Activated naive CD4-positive, alpha-beta T cell (primary cell): ENCODE measurements at places on chromosomes 6 and 20.
A peak's percentile ranks its signal among the peaks of the same experiment; 100 is the strongest.

- no peak for DNase-seq
Observed at GRCh38 chr6:130050230-130050629, 31.8 kb downstream of the L3MBTL3 start.

GRCh38 chr6:24935366-24936152 is at the start of gene RIPOR2:
TSS of gene RIPOR2 (minus strand) at chr6:24935960. CDS start at chr6:24935898, 62 bp downstream.
- peak; percentile 61 for DNase-seq

- DNase-seq = no peak
Observed at GRCh38 chr6:26008470-26008869, 45.9 kb downstream of the TRIM38 start.

DNA sequence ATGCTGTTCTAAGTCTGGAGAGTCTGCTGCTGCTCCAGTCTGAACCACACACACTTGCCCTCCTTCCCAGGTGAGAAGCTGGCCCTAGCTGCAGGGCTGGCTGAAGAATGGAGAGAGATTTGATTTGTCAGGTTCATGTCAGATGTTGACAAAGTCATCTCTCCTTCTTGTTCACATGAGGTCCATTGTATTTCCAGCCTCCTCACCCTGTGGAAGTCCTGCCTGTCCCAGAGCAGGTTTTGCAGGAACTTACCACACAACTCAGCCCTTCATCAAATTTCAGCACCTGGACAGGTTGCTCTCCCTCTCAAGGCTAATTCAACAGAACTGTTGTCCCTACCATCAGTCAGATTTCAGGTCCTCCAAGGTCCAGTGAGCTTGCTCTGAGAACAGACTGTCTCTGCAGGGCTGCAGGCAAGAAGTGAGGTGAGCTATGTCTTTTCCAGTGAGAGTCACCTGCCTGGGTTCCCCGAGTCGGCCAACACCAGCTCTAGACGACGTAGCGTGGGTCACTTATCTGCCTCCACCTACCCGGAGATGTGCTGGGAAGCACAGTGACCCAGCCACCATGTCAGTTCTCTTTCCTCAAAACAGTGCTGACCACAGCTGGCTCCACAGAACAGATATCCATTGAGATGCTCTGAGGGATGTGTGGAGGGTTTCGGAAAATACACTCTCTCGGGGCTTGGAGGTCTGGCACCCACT is 58.0 kb upstream of the CD93 start:
- DNase-seq = no peak

DNA sequence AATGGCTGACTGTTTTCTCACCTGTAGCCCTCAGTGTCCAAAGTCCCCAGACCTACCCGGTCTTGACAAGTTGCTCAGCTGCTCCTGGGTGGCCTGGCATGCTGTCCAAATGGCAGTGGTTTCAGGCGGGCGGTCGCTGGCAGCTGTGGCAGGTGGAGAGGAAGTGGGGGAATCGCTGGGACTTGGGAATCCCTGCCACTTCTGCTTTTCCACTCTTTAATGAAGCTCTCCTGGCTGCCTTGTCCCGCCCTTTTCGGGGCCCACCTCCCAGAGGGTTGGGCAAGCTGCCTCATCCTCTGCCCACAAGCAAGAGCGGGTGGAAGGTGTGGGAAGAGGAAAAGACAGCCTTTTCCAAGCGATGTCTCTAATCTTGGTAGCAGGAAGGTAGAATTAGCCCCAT is at the start of gene OCSTAMP:
OCSTAMP (minus strand) TSS at position 194 of the 400 bp plus-strand sequence; CDS start at position 100, 94 bp downstream.
- no peak for DNase-seq

DNA sequence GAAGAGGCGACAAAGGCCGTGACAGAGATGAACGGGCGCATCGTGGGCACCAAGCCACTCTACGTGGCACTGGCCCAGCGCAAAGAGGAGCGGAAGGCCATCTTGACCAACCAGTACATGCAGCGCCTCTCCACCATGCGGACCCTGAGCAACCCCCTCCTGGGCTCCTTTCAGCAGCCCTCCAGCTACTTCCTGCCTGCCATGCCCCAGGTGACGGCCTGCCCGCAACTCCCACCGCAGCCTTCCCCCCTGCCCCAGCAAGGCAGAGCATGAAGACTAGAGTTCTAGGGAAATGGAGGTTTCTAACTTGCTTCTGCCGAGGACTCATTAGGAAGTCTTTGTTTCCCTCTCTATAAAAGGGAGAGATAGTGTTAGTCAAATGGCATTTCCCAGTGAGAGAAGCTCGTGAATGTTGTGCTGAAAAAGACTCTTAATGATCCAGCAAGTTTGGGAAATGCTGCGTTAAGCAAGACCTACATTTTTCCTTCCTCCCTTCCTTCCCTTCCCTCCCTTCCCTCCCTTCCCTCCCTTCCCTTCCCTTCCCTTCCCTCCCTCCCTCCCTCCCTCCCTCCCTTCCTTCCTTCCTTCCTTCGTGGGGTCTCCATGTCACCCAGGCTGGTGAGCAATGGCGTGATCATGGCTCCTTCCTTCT is 20.8 kb downstream of the PABPC1L start:
- no peak for DNase-seq

DNA sequence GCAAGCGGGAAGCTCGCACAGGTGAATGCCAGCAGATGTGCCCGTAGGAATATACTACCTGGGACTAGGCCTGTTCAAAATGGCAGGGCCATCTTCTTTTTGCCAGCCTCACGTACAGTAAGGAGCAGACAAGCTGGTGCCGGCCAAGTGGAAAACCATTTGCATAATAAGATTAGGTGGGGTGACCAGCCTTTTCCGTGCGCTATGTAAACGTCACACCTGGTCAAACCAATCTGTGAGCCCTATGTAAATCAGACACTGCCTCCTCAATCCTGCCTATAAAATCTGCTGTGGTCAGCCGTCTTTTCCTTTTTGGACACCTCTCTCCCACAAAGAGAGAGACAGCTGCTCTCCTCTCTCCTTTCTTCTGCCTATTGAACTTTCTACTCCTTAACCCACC is 60.8 kb upstream of the TMEM30A start:
- no peak for DNase-seq

DNA sequence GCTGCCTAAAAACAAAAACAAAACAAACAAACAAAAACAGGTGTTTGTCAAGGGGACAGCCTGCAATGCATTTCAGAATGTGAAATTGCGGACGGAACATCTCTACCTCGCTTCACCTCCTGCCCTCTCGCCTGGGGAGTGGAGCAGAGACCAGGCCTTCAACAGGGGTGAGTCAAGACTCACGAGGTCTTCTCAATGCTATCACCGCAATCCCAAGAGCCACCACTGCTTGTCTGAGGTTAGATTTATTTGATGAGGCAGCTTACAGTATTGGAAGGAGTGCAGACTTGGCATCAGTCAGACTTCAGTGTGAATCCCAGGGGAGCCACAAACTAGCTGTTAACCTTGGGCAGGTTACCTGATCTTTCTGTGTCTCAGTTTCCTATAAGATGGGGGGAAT is 7.7 kb downstream of the GABRR1 start:
- DNase-seq = no peak

DNA sequence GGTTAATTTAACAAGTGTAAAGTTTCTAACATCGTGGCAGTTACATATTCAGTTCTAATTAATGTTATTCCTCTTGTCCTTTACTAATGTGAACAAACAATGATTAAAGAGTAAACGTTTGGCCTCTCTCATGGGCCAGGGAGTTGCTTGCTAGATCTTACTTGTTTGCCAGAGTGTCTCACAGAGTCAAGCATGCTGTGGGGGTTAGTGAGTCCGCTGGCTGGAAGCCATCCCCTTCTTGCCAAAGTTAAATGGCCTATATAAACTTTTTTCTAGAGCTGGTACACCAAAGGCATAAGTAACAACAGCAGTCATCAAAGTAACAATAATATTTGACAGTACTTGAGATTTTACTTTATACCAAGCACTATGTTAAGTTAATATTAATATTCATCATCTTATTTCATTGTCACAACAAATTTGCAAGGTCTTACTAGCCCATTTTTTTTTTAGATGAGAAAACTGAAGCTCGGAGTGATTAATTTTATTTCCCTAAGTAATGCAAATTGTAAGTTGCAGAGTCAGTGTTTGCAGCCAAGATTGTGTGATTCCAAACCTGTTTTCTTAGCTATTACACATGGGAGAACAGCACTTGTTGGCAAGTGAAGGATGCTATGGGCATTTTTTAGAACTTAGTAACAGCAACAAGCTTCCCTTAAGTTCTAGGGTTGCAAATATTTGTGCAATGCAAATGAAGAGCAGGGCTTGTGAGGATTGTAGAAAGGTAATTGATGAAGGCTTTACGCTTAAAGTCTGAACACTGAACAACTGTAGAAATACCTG is 224.5 kb downstream of the RFPL4B start:
- DNase-seq = no peak

- DNase-seq = no peak
Observed at GRCh38 chr6:154319231-154319858, 37.3 kb downstream of the IPCEF1 start.

DNA sequence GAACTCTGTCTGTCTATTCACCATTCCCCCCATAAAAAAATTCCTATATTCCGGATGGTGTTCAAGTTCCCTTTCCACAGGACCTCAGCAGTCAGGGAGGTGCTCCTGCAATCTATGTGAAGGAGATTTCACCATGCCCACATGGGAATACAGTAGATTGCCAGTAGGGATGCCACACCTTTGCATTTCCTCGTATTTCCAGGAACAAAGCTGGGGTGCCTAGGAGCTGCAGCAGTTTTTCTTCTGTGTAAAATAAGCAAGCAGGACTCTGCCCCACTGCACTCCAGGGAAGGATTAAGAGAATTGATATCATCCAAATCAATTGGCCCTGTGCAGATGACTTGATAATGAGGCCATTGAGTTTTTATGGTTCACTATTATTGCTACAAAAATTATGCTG is 7.4 kb upstream of the KIF16B start:
- DNase-seq = no peak

DNA sequence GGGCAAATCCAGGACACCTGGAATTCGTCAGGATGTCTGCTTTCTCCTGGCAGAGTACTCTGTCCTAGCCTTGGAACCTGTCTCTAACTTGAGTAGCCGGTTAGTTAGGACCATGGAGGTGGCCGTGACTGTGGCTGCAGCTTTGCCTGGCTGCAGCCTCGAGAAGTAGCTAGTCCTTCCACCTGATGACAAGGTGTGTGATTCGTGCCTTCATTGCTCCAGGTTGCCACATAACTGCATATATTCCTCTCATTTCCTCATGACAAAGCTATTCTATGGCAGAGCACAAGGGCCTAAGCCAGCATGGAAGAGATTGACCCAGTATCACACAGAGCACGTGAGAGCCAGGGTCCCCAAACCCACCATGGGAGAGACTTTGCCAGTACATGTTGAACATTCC is 39.8 kb upstream of the KIF25 start:
- no peak for DNase-seq

DNA sequence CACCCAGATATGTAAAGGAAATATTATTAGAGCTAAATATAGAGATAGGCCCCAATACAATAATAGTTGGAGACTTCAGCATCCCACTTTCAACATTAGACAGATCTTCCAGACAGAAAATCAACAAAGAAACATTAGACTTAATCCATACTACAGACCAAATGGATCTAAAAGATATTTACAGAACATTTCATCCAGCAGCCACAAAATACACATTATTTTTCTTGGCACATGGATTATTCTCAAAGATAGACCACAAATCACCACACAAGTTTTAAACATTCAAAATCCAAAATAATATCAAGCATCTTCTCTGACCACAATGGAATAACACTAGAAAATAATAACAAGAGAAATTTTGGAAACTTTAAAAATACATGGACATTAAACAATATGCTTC is 1159.1 kb upstream of the CITED2 start:
- DNase-seq = no peak

DNA sequence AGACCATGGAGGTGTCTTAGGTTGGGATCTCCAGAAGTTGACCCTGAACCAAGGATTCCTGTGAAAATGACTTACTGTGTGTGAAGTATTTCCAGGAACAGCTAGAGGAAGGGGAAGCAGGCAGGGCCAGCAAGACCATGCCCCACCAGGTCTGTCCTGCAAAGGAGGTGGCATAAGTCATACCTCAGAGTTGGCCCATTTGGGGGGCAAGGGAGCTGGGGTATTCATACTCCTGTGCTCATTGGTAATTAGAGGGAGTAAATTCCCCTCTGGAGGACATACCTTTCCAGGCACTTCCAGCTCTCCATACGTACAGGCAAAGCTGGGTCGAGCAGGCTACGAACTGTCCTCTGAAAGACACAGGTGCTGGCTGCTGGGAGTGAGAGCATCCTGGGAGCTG is 72.4 kb downstream of the STK35 start:
- DNase-seq = no peak

DNA sequence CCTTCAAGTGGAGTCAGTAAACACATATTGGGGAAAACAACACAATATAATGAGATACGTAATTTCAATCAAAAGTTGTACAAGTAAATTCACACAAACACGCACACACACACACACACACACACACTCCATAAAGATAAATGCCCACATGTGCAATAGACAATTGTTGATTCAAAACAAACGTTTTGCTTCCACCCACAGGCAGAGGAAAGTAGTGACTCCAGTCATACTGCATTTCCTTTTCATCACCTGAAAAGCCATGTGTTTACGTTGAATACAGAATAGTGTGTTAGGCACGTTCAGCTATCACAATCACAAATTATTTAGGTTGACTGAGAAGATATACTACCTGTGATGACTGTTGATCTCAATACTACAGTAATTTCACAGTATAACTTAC is 443.8 kb upstream of the MANEA start:
- DNase-seq = no peak

DNA sequence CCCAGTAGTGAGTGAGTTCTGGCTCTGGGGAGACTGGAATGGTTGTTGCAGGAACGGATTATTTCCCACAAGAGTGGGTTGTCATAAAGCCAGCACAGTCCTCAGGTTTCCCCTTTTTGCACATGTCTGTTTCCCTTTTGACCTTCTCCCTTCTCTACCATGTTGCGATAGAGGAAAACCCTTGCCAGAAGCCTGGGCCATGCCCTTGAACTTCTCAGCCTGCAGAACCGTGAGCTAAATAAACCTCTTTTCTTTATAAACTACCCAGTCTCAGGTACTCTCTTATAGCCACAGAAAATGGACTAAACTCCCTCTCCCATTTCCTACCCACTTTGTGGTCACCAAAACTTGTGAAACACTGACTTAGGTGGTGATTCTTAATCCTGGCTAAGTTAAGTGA is 7.2 kb upstream of the PPP1R16B start:
- DNase-seq = no peak

- no peak for DNase-seq
Observed at GRCh38 chr6:129818251-129818650, 42.9 kb downstream of the TMEM244 start.

DNA sequence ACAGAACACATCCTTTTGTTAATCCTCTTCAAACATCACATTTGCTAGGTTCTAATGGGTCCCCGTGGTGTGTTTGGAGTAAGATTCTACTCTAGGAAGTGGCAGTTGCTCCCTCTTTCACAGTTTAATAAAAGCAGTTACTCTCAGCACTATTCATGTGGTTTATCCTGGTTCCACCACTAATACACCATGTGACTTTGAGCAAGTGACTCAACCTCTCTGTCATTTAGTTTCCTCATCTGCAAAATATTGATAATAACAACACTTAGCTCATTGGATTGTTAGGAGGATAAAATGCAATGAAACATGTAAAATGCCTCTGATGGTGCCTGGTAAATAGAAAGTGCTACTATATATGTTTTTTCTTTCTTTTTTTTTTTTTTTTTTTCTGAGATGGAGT is 488.0 kb upstream of the NOX3 start:
- DNase-seq = no peak

GRCh38 chr6:7637533-7637932 is 47.5 kb downstream of the SNRNP48 start:
- no peak for DNase-seq

GRCh38 chr6:55782275-55782674 is 93.1 kb downstream of the BMP5 start:
- DNase-seq = no peak
